ENCODE measurements at places on chromosomes 12 and 14.
A peak's percentile ranks its signal among the peaks of the same experiment; 100 is the strongest.

GRCh38 chr12:63982604-63983295 is 138.2 kb downstream of the SRGAP1 start:
- DNase-seq: no peak

- no peak for DNase-seq
Observed at GRCh38 chr12:87667378-87667777, 361.8 kb downstream of the C12orf50 start.

DNA sequence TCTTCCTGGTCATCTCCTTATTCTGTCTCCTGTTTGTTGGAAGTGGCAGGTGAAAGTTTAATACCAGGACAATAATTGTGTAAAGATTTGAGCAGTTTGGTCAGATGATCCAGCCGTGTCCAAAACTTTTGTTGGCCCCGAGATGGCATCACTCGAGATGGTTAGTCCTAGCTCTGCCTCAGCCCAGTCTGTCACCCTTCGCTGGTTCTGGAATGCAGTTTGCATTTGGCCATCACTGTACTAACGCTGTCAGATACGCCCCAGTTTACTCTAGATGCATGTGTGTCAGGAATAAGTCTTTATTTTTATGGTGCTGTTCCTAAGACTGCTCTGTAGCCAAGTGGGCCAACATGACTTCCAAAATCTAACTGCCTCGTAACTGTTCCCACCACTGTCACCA is 79.6 kb downstream of the MOK start:
- DNase-seq: peak; percentile 36

DNA sequence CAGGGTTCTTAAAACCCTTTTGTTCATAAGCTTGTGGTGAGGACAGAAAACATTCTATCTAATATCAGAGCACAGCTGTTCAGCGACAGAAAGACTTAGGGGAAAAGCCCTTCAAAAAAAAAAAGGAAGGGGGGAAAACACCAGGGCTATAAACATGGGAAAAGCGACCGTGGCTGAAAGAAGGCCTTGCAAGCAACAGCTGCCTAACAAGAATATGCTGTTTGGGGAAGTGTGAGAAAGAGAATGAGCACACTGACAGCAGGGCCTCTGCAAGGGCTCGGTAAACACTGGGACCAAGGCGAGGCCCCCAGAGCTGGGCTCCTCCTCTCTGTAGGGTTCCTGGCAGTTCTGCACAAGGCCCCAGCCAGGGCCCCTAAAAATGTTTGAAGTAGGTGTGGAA is 27.4 kb upstream of the CCND2 start:
- DNase-seq: no peak

DNA sequence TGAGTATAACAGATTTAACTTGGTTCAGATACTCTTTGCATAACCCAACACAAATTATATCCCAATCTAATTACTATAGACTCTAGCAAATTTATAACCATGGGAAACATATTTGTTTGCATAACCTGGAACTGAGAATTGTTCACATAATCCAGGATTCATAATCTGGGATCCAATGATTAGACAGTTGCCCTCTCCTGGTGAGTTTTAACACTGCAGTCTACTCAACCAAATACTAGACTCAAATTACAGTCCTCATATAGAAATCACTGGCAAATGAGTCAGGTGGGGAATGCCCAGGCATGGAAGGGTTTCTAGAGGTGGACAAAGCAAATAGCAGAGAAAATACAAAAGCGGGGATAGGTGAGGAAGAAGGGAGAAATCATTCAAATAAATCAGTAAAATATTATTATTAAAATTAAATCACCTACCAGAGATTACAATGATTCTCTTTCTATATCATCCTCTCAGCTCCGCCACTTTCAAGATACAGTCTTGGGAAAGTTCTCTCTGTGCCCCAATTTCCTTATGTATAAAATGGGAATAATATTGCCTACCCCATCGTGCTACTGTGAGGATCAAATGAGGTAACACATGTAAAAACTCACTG is 9.4 kb downstream of the GCH1 start:
- no peak for DNase-seq

DNA sequence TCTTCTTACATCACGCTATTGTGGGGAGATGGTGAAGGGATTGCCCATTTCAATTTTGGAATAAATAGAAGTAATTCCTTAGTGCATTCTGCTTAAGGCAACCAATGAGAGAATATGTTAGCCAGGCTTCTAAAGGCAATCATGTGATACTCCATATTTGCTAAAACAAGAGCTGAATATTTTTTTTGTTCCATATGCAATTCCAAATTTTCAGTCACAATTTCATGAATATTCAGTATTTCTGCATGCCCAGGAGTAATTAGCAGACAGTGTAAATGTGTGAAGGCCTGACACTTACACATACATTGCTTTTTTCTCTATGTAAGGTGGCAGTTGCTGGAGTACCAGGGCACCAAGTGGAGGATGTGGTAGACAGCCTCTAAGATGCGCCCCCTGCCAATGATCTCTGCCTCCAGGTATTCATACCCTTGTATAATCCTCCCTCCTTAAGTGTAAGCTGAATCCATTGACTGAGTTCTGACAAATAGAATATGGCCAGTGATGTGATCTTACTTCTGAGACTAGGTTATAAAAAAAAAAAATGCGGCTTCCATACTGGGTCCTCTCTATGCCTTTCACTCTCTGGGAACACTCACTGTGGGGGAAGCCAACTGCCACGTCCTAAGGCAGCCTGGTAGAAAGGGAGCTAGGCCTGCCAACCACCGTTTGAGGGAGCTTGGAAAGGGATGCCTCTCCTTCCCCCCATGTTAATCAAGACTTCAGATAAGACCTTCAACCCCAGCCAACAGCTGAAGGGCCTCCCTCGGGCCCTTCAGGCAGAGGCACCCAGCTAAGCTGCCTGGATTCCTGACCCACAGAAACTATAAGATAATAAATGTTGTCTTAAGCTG is 62.7 kb upstream of the PTGR2 start:
- DNase-seq: no peak

- DNase-seq: no peak
Observed at GRCh38 chr12:6961278-6961694, 9.2 kb downstream of the PHB2 start.

- no peak for DNase-seq
Observed at GRCh38 chr12:45789025-45789424, 59.5 kb downstream of the ARID2 start.

DNA sequence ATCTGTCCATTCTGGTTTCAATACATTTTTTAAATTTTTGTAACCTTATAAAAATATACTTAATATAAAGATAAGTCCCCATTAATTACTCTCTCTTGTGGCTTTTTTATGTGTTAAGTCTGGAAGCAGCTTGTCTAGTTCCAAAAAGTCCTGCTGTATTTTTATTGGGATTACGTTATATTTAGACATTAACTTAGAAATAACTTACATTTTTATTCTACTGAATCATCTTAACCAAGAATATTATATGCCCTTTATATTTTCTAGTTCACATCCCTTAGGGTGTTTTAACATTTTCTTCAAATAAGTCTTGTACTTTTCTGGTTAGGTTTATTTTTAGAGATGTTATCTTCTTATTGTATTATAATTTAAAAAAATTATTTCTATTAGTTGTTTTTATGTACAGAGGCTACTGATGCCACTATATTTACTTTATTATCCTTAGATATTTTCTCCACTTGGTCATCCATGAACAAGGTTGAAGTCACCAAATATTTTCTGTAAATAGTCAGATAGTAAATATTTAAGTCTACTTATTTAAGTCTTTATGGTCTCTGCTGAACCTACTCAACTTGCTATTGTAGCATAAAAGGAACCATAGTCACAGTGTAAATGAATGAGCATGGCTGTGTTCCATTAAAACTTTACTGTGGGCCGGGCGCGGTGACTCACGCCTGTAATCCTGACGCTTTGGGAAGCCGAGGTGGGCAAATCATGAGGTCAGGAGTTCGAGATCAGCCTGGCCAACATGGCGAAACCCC is 132.4 kb upstream of the NEDD1 start:
- DNase-seq: no peak

GRCh38 chr14:79357307-79357706 is 854.0 kb downstream of the DIO2 start:
- no peak for DNase-seq

DNA sequence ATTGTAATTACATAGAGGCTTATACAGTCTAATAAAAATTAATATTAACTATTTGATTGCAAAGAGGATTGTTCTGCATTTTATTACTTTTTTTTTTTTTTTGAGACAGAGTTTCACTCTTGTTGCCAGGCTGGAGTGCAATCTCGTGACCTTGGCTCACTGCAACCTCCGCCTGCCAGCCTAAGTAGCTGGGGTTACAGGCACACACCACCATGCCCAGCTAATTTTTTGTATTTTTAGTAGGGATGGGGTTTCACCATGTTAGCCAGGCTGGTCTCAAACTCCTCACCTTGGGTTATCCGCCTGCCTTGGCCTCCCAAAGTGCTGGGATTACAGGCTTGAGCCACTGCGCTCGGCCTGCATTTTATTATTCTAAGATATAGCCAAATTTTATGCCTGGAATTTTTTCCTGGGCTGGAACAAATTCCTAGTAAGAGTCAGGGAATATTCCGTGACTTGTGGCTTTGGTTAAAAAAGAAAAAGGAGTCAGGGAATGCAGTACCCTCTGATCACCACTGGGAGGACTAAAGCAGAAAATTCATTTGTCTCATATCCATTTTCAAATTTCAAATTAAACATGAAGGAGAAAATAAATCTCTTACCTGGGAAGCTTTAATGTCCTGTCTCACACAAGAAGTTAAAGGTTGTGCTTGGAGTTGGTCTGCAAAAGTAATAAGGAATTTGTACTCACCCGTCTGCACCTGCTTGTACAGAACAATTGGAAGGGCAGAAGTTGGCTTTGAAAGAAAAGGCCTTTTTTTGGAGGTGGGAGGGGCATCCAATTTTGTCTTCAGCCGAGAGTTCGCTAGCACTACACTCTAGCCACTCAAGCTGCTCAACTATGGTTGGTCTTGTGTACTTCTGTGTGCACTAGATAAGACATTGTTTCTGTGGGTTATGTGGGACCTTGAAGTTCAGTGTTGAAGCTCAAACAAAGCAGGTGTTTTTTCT is 8.7 kb downstream of the MARK3 start:
- no peak for DNase-seq

GRCh38 chr14:90505531-90505930 is 108.7 kb downstream of the CALM1 start:
- DNase-seq: no peak

- DNase-seq: no peak
Observed at GRCh38 chr12:5453466-5453865, 21.6 kb downstream of the NTF3 start.

GRCh38 chr12:31203261-31203660 is 122.7 kb downstream of the SINHCAF start:
- no peak for DNase-seq

DNA sequence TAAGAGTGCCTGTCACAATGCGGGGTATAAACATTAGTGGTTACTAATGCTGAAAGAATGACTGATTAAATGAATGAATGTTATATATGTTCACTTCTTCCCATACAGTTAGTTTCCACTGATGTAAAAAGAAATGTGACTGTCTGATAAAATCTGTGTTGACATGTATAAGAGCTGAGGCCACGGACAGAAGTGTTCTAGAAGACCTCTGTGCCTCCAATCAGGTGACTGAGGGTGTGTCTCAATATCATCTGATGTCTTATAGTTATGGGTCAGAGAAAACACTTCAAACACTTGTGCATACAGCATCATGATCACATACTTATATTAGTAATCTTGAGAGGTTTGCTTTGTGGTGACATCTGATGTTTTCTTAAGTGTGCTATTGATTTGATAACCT is 183.4 kb downstream of the TTC7B start:
- no peak for DNase-seq

DNA sequence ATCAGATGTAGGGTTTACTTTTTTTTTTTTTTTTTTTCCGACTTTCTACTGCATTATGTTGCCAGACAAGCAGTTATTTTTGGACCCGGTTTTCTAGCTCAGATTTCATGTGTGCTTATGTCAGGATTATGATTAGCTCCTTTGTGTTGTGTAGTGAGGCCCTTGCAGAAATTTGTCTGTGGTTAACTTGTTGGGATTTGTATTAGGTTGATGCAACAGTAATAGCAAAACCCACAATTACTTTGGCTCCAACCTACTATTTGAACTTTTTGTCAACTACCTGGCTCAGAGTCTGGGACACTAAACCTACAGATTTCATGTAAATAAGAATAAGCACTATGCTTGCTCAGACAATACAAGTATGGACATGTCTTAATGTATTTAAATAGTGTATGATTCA is 44.1 kb upstream of the KCNJ8 start:
- DNase-seq: no peak

GRCh38 chr12:34606749-34607519 is 584.6 kb downstream of the ALG10 start:
- DNase-seq: no peak

DNA sequence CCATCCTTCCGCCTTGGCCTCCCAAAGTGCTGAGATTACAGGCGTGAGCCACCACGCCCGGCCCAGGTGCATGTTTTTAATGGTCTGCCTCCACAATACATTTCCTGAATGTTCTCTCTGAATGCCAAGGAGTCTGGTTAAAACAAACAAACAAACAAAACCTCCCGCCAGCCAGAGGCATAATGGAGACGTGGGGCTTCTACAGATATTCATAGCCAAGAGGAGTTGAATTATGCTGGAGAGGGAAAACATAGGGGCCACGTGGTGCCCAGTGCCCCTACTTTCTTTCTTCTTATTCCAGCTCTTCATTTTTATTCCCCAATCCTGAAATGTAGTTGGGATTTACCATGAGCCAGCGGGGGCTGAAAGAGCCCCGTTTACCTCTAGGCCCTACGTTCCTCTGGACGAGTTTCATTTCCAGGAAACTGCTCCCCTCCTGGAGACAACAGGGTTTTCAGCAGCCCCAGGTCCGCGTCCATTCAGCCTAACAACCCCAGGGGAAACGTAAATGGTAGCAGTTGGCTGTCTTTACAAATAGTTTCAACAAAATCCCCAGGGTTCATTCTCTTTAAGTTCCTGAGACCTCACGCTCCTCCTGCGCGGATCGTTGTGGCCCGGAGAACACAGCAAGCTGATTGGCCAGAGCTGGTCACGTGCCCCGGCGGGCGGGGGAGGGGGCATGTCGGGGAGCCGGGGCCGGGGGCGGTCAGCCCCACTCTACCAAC is 108.5 kb upstream of the ESRRB start:
- no peak for DNase-seq

DNA sequence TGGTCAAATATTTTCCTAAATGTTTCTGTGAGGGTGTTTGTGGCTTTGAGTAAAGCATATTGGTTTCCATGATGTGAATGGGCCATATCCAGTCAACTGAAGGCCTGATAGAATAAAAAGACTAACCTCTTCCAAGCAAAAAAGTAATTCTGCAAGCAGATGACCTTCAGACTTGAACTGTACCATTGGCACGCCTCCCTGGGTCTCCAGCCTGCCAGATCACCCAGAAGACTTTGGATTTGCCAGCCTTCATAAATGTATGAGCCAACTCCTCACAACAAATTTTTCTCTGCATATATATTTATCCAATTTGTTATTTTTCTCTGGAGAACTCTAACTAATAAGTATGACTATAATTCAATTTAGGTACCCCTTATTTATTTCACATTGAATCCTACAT is 190.3 kb downstream of the KIF21A start:
- DNase-seq: no peak

DNA sequence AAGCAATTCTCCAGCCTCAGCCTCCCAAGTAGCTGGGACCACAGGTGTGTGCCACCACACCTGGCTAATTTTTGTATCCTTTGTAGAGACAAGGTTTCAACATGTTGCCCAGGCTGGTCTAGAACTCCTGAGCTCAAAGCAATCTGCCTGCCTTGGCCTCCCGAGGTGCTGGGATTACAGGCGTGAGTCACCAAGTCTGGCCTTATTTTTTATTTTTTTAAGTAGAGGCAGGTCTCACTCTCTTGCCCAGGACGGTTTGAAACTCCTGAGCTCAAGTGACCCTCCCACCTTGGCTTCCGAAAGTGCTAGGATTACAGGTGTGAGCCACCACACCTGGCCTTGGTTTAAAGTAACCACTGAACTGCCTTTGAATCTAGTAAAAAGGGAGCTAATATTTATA is 56.8 kb downstream of the SPPL3 start:
- DNase-seq: no peak
